Hepatocyte (in vitro differentiated cells): ENCODE measurements at places on chromosomes 6 and 20. TPM values are rescaled to one million over a fixed set of nuclear protein-coding genes. Genes with fewer than 3 reads are reported as not detected.

The C6orf58 gene
- total RNA-seq: 0.12 TPM in 1 of 2 replicates, not detected in the other

The FAM162B gene
- 4.5 and 8.0 TPM in 2 replicates for total RNA-seq

The HEY2 gene
- 0.47 and 0.80 TPM in 2 replicates for total RNA-seq

The BTN1A1 gene
- total RNA-seq: 0.60 and 0.84 TPM in 2 replicates

The SCGN gene
- 25.7 and 25.9 TPM in 2 replicates for total RNA-seq

The LHFPL5 gene
- total RNA-seq: not detected in 2 replicates

The PSORS1C1 gene
- total RNA-seq: 0.80 and 1.4 TPM in 2 replicates

The DBNDD2 gene
- 12.3 and 12.8 TPM in 2 replicates for total RNA-seq

The SH3BGRL2 gene
- 63.6 and 71.4 TPM in 2 replicates for total RNA-seq

The PAK5 gene
- total RNA-seq: 0.76 and 0.97 TPM in 2 replicates

The ATRN gene
- 68.1 and 71.1 TPM in 2 replicates for total RNA-seq

The CTCFL gene
- total RNA-seq: 0.12 TPM in 1 of 2 replicates, not detected in the other

The RNF182 gene
- 1.2 and 2.0 TPM in 2 replicates for total RNA-seq

The MOCS3 gene
- total RNA-seq: 7.7 and 8.6 TPM in 2 replicates

The TMEM244 gene
- not detected in 2 replicates for total RNA-seq

The SERPINB6 gene
- total RNA-seq: 77.7 and 87.9 TPM in 2 replicates

The OPN5 gene
- total RNA-seq: not detected in 2 replicates

The TAGAP gene
- 4.4 and 4.9 TPM in 2 replicates for total RNA-seq

The CLPSL1 gene
- not detected in 2 replicates for total RNA-seq

The YTHDF1 gene
- 35.9 and 36.0 TPM in 2 replicates for total RNA-seq

The SOX12 gene
- total RNA-seq: 6.3 and 6.9 TPM in 2 replicates

The SLC25A27 gene
- total RNA-seq: 7.0 and 11.9 TPM in 2 replicates

The GPSM3 gene
- 1.8 and 4.3 TPM in 2 replicates for total RNA-seq

The CD109 gene
- total RNA-seq: 7.3 and 8.2 TPM in 2 replicates

The GMNN gene
- 66.8 and 73.1 TPM in 2 replicates for total RNA-seq

The OR2J3 gene
- not detected in 2 replicates for total RNA-seq

The PRL gene
- not detected in 2 replicates for total RNA-seq

The PROKR2 gene
- not detected in 2 replicates for total RNA-seq

The KCNK5 gene
- total RNA-seq: 11.4 and 11.6 TPM in 2 replicates

The CST4 gene
- total RNA-seq: 0.23 and 0.52 TPM in 2 replicates

The CD93 gene
- 2.1 and 4.1 TPM in 2 replicates for total RNA-seq

The HLA-A gene
- 293 and 339 TPM in 2 replicates for total RNA-seq

The HLA-DRB5 gene
- 9.7 and 11.9 TPM in 2 replicates for total RNA-seq

The TLDC2 gene
- total RNA-seq: 1.6 and 2.9 TPM in 2 replicates

The CCM2L gene
- total RNA-seq: 0.77 and 0.80 TPM in 2 replicates
